ENCODE measurements at places on chromosomes 7 and 10. TPM values are rescaled to one million over a fixed set of nuclear protein-coding genes. Genes with fewer than 3 reads are reported as not detected.

SYT15 gene
- total RNA-seq: 1.4 TPM

AKR1B15 gene
- total RNA-seq: 43.2 TPM

EIF3A gene
- 86.8 TPM for total RNA-seq

GRCh38 chr7:127895360-127895759 lies 135.9 kb downstream of the LRRC4 start:
- DNase-seq: no peak

- DNase-seq: peak; percentile 69
Observed at GRCh38 chr7:48964074-48964473, 39.7 kb downstream of the CDC14C start.

- no peak for DNase-seq
Observed at GRCh38 chr10:122296363-122297120, 25.4 kb downstream of the BTBD16 start.

DNA sequence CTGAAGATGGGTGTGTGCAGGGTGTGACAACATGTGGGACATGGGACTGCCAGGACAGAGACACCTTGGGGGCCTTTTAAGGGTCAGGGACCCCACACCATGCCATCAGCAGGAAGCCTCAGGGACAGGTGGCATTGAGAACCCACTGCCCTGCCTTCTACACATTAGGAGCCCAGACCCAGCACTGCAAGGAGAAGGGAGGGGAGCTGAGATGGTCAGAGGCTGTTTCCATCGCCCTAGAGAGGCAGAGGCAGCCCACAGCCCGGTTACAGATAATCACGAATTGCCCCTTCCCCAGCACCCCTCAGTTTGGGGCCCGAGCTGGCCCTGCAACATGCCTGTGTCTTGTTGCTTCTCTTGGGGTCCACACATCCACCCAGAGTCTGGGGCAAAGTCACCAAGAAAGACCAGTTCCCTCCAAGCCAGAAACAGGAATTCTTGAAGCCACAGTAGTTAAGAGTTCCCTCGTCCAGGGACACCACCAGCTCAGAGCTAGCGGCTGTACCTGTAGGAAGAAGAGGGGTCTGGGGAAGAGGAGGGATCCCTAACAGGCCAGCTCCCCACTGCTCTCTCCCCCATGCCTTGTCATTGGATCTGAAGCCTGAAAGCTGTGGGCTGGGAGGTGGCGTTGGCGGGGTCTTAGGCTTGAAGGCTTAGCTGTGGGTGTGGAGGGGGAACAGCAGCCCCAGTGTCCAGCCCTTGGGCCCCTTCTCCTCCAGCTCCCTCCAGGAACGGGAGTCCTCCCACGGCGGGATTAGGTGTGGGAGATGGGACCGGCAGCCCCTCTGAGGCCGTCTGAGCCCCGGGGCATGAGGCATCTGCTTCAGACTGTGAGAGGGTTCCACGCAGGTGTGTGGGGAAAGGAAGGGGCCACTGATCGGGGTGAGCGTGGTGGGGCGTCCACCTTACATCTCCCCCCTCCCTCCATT lies 44.8 kb upstream of the ELFN1 start:
- DNase-seq: no peak

- no peak for DNase-seq
Observed at GRCh38 chr7:152574892-152575548, 100.9 kb downstream of the XRCC2 start.

- no peak for DNase-seq
Observed at GRCh38 chr10:48552946-48553564, 51.8 kb downstream of the ARHGAP22 start.
